ENCODE measurements at places on chromosomes 6 and 20. TPM values are rescaled to one million over a fixed set of nuclear protein-coding genes. Genes with fewer than 3 reads are reported as not detected.

DPPA5 gene
- not detected for total RNA-seq

IER3 gene
- 5.1 TPM for total RNA-seq

FAM217A gene
- not detected for total RNA-seq

SLC22A23 gene
- total RNA-seq, result 6.3 TPM

GCNT2 gene
- total RNA-seq, result 6.9 TPM

KCNQ2 gene
- 0.89 TPM for total RNA-seq

CD83 gene
- total RNA-seq, result 76.8 TPM

FIG4 gene
- total RNA-seq, result 9.0 TPM

UBE3D gene
- 7.0 TPM for total RNA-seq

C20orf96 gene
- total RNA-seq, result 1.1 TPM

KCNG1 gene
- total RNA-seq, result not detected

C6orf58 gene
- total RNA-seq, result not detected

SPTLC3 gene
- 0.54 TPM for total RNA-seq

TUBB2B gene
- total RNA-seq, result 0.91 TPM

MAP7 gene
- 0.72 TPM for total RNA-seq

ARG1 gene
- total RNA-seq, result 5.3 TPM

NQO2 gene
- total RNA-seq, result 27.4 TPM

HFE gene
- 2.6 TPM for total RNA-seq

CALHM6 gene
- total RNA-seq, result 2.1 TPM

SLC24A3 gene
- total RNA-seq, result 0.25 TPM

LY86 gene
- total RNA-seq, result not detected

CST2 gene
- not detected for total RNA-seq

C20orf141 gene
- not detected for total RNA-seq

CLIC5 gene
- total RNA-seq, result 4.7 TPM

CGA gene
- 0.62 TPM for total RNA-seq

TNXB gene
- 11.2 TPM for total RNA-seq

CDKAL1 gene
- 28.3 TPM for total RNA-seq

HTR1E gene
- not detected for total RNA-seq

PIGT gene
- 137 TPM for total RNA-seq

MAFB gene
- total RNA-seq, result not detected

MPIG6B gene
- 10.8 TPM for total RNA-seq

SLC32A1 gene
- total RNA-seq, result not detected

HSPA1L gene
- 5.5 TPM for total RNA-seq

PHACTR3 gene
- not detected for total RNA-seq

SFT2D1 gene
- 23.7 TPM for total RNA-seq

CAGE1 gene
- 0.57 TPM for total RNA-seq

THBS2 gene
- not detected for total RNA-seq

PRDM13 gene
- total RNA-seq, result not detected

BPIFA1 gene
- not detected for total RNA-seq

PSMG4 gene
- total RNA-seq, result 18.0 TPM

FUT9 gene
- not detected for total RNA-seq

RSPO3 gene
- total RNA-seq, result not detected

KCNK16 gene
- total RNA-seq, result not detected

ATP6V1G2 gene
- 3.9 TPM for total RNA-seq

NXT1 gene
- 41.5 TPM for total RNA-seq

ECT2L gene
- total RNA-seq, result not detected

MEI4 gene
- not detected for total RNA-seq

HS3ST5 gene
- total RNA-seq, result not detected

BANF2 gene
- total RNA-seq, result not detected

SAPCD1 gene
- total RNA-seq, result 2.3 TPM

COL9A1 gene
- not detected for total RNA-seq

EYS gene
- not detected for total RNA-seq

ETV7 gene
- 6.3 TPM for total RNA-seq

DSP gene
- not detected for total RNA-seq

FBXO30 gene
- total RNA-seq, result 4.1 TPM

HM13 gene
- 111 TPM for total RNA-seq

GSTA1 gene
- not detected for total RNA-seq

PTCHD4 gene
- total RNA-seq, result not detected

PRND gene
- not detected for total RNA-seq
